ENCODE measurements at places on chromosomes 6 and 20. TPM values are rescaled to one million over a fixed set of nuclear protein-coding genes. Genes with fewer than 3 reads are reported as not detected.

DNA sequence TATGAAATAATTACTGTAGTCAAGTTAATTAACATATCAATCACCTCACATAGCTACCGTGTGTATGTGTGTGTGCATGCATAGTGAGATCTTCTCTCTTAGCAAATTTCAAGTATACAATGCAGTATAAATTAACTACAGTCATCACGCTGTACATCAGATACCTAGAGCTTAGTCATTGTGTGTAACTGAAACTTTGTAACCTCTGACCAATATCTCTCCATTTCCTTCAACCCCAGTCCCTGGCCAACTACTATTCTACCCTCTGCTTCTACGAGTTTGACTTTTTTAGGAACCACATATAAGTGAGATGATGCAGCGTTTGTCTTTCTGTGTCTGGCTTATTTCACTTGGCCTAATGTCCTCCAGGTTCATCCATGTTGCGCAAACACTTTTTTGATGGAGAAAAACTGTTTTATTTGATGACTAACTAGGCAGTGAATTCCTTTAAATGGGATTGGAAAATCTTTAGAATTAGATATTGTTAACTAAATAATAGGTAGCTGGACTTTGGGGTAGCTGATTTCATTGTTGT, 459.5 kb downstream of the DHX35 start:
- no peaks in the 10 kb centered on the region for H3K27me3 ChIP-seq
- H3K4me1 ChIP-seq, result no peaks in the 10 kb centered on the region
- H3K4me3 ChIP-seq, result no peak overlapping the region
- H3K27ac ChIP-seq, result no peak overlapping the region
- DNase-seq, result no peak

- H3K4me1 ChIP-seq, result peaks cover 18% of the 10 kb centered on the region
- H3K27ac ChIP-seq, result no peak overlapping the region
- H3K4me3 ChIP-seq, result no peak overlapping the region
- no peak for DNase-seq
Measured at GRCh38 chr6:169786349-169786748, 34.9 kb downstream of the ERMARD start.

DNA sequence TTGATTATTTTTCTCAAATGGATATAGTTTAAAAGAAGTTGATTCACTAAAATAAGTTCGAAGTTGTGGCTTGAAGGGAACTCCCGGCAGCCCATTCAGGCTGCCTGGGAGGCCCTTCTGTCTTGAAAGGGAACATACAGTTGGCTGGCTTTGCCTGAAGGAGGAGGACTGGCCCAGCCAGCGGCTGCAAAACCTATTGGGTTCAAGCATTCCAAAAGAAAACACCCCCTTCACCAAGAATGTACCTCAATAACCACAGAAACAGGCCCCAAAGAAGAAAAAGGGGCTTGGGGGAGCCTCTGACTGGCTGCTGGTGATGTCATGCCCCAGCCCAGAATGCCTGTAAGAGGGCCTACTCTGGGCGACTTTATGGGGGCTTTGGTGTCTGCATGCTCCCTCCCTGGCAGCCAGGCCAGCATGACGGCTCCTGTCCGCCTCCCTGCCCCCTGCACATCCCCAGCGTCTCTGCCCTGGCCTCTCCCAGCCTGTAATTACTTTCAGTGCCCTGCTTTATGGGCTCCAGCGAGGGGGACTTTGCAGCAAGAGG, 36.5 kb downstream of the MAFB start:
- H3K27me3 ChIP-seq, result peaks cover 6% of the 10 kb centered on the region
- H3K27ac ChIP-seq, result no peak overlapping the region
- no peaks in the 10 kb centered on the region for H3K36me3 ChIP-seq
- H3K4me3 ChIP-seq, result no peak overlapping the region
- no peak for DNase-seq

GRCh38 chr6:113458368-113459010, 398.7 kb upstream of the MARCKS start:
- no peaks in the 10 kb centered on the region for H3K36me3 ChIP-seq
- no peak for DNase-seq
- H3K4me1 ChIP-seq, result no peaks in the 10 kb centered on the region
- H3K4me3 ChIP-seq, result no peak overlapping the region
- no peaks in the 10 kb centered on the region for H3K27me3 ChIP-seq

WFDC10B gene
- not detected for total RNA-seq

DNA sequence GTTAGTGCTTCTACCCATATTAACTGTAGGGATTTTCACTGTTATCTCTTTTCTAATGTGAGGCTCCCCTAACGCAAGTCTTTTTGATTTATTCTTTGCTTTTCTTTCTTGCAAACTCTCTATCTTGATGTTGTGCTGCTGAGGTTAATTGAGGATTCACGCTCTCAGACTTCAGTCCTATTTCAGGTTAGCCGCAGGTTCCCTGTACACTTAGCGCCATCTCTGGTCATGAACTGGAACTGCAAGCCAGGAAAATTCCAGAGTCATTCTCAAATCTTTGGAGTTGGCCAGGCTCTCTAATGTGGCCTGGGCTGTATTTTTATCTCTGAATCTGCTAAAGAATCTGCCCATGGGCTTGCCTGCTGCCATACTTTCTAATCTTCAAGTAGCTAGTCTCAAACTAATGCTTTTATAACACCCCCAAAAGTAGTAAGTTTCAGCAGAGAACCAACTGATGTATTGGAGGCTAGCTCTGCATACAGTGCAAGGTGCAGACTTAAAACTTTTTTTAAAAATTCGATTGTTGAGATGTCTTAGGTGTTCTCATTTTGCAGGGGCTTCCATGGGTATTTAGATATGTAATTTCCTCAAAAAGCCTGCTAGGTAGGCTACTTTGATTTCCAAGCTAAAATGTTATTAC, 91.1 kb upstream of the OPRM1 start:
- no peak overlapping the region for H3K27ac ChIP-seq
- no peak overlapping the region for H3K4me3 ChIP-seq
- H3K27me3 ChIP-seq, result peaks cover 2% of the 10 kb centered on the region
- DNase-seq, result no peak
- no peaks in the 10 kb centered on the region for H3K4me1 ChIP-seq
- no peaks in the 10 kb centered on the region for H3K36me3 ChIP-seq

MDFI gene
- not detected for total RNA-seq

- H3K4me1 ChIP-seq, result peaks cover 26% of the 10 kb centered on the region
- H3K36me3 ChIP-seq, result peaks cover 8% of the 10 kb centered on the region
- H3K27ac ChIP-seq, result no peak overlapping the region
- H3K27me3 ChIP-seq, result no peaks in the 10 kb centered on the region
- no peak overlapping the region for H3K4me3 ChIP-seq
Measured at GRCh38 chr6:45003387-45003786, 324.7 kb upstream of the RUNX2 start.

DNA sequence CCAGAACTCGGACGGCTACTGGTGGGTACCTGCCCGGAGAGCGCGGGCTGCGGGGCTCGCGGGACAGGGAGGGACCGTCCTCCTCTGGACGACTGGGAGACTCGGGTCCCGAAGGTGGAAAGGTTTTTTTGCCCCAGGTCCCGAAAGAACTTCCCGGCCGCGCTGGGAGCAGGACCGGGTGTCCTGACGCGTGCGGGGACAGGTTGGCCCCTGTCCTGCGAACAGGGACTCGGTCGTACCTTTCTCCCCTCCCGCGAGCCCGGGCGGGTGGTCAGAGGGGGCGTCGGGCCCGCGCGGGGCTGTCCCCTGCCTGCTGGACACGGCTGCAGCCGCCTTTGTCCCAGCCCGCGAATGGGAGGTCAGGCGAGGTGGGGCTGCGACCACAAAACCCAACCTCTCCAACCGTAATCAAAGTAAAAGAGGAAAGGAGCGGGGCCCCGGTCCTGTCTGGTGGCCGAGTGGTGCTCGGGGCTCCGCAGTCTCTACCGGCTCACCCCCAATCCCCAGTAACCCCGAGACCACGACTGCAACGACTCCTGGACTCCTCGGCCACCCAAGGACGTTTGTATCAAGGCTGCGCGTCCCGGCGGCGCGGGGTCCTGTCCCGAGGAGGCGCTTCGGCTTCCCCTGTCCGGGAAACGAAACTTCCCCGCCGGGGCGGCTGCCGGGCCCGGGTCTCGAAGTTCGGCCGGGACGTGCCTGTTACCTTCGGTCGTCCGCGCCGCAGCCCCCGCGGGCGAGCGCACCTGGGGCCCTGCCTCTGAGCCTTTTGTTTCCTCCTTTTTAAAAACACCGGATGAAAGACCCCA, 798 bp downstream of the DSP start:
- peaks cover 7% of the 10 kb centered on the region for H3K4me1 ChIP-seq
- H3K27ac ChIP-seq, result no peak overlapping the region
- H3K36me3 ChIP-seq, result no peaks in the 10 kb centered on the region
- peak overlapping the region; percentile 71 for H3K4me3 ChIP-seq
- H3K27me3 ChIP-seq, result peaks cover 66% of the 10 kb centered on the region

GRCh38 chr6:139323511-139324300, 31.9 kb upstream of the TXLNB start:
- H3K36me3 ChIP-seq, result peaks cover 4% of the 10 kb centered on the region
- peak; percentile 84 for DNase-seq
- peak overlapping the region; percentile 94 for H3K27ac ChIP-seq
- H3K4me1 ChIP-seq, result peaks cover 23% of the 10 kb centered on the region
- H3K4me3 ChIP-seq, result peak overlapping the region; percentile 67

- no peak overlapping the region for H3K27ac ChIP-seq
- no peak for DNase-seq
- no peak overlapping the region for H3K4me3 ChIP-seq
- H3K27me3 ChIP-seq, result peaks cover 44% of the 10 kb centered on the region
- peaks cover 5% of the 10 kb centered on the region for H3K36me3 ChIP-seq
- H3K4me1 ChIP-seq, result peaks cover 6% of the 10 kb centered on the region
Measured at GRCh38 chr6:148580442-148580841, 166.4 kb upstream of the UST start.

DNA sequence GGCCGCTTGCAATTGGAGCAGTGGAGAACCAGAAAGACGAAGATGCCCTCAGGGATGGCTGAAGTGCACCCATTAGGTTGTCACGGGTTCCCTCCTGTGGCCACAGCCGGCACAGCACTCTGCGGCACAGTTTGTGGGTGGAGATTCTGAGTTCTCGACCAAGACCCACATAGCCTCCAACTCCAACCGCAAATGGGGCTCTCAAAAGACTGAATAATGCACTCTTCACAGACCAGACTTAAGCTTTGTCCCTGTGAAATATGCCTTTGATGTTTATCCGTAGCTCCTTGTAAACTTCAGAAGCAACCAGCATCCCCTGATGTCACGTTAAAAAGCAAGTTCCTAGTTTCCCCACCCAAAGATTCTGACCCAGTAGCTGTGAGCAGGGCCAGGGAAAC, 934 bp upstream of the CST9 start:
- DNase-seq, result peak; percentile 74
- no peaks in the 10 kb centered on the region for H3K36me3 ChIP-seq
- H3K4me1 ChIP-seq, result no peaks in the 10 kb centered on the region
- no peak overlapping the region for H3K4me3 ChIP-seq
- no peaks in the 10 kb centered on the region for H3K27me3 ChIP-seq

FAM210B gene
- 5.5 TPM for total RNA-seq

GRCh38 chr6:144134737-144135136, 15.6 kb upstream of the STX11 start:
- no peak overlapping the region for H3K27ac ChIP-seq
- H3K4me3 ChIP-seq, result no peak overlapping the region
- no peak for DNase-seq
- H3K27me3 ChIP-seq, result peaks cover 3% of the 10 kb centered on the region
- no peaks in the 10 kb centered on the region for H3K36me3 ChIP-seq

MCM3 gene
- total RNA-seq, result 231 TPM

- no peaks in the 10 kb centered on the region for H3K36me3 ChIP-seq
- H3K4me3 ChIP-seq, result no peak overlapping the region
- H3K27me3 ChIP-seq, result no peaks in the 10 kb centered on the region
Measured at GRCh38 chr6:17716221-17716620, 9.5 kb upstream of the NUP153 start.

MOG gene
- total RNA-seq, result not detected

POU5F1 gene
- total RNA-seq, result not detected

UBE2C gene
- 192 TPM for total RNA-seq

CD93 gene
- 1.8 TPM for total RNA-seq

DNA sequence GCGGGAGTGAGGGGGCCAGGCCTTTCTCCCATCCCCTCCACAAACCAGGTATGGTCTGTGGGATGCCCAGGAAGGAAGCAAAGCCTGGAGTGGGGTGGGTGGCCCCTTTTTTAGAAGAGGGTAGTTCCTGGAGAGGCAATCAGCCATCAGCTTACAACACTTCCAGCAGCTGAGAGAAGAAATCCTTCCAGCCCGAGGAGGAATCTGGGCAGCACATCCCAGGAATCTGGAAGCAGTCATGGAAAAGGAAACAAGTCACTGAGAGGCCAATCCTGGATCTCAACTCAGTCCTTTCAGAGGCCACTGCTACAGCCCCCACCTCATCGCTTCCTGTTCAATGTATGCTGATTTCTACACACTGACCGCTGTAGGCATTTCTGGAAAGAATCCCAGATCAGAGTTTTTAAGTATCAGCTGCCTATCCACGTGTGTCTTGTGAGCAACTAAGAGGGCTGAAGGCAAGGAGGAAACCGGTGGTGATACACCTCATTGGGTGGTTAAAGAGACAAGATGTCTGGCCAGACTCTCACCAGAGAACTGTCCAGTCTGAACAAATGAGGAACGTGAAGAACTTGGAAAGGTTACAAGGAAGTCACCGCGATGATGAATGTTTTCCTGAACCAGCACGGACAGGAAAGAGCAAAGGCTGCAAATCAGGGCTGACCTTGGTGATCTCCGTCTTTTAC, 92.9 kb upstream of the SHLD1 start:
- H3K4me1 ChIP-seq, result peaks cover 38% of the 10 kb centered on the region
- no peak overlapping the region for H3K4me3 ChIP-seq
- no peak for DNase-seq
- no peaks in the 10 kb centered on the region for H3K36me3 ChIP-seq

DNA sequence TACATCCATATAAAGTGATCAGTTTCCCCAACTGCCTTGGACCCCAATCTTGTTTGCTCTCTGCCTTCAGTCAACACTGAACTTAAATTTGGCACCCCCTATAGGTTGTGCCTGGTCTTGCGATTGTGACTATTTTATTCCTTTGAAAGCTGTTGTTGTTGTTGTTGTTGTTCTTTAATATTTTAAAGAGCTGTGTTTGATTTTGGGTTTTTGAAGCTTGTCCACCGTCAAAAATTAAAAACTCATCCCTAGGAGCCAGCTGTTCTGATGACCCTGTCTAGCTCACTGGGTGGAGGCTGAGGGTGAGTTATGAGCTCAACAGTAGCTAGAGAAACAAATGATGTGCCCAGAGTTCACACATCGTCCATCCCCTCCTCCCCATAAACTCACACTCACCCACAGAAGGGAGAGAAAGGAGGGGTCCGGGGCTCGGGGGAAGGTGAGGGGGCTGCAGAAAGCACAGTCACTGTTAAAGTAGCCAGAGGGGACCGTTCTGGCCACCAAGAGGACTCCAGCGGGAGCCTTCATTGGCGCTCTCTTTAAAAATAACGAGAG, 4.0 kb downstream of the SIM1 start:
- H3K27ac ChIP-seq, result no peak overlapping the region
- H3K27me3 ChIP-seq, result peaks cover 83% of the 10 kb centered on the region
- H3K4me1 ChIP-seq, result peaks cover 10% of the 10 kb centered on the region

RANBP9 gene
- total RNA-seq, result 66.2 TPM

- no peak overlapping the region for H3K27ac ChIP-seq
- H3K27me3 ChIP-seq, result no peaks in the 10 kb centered on the region
- no peaks in the 10 kb centered on the region for H3K36me3 ChIP-seq
- no peaks in the 10 kb centered on the region for H3K4me1 ChIP-seq
Measured at GRCh38 chr6:10140136-10140535, 274.7 kb downstream of the TFAP2A start.

KIAA1755 gene
- total RNA-seq, result not detected

SNRPB gene
- 452 TPM for total RNA-seq

MEI4 gene
- not detected for total RNA-seq

Data from activated CD4-positive, alpha-beta memory T cell treated with anti-CD3 and anti-CD28 coated beads for 36 hours (primary cell).